ENCODE measurements at places on chromosomes 13 and 19. TPM values are rescaled to one million over a fixed set of nuclear protein-coding genes. Genes with fewer than 3 reads are reported as not detected.

KRTDAP gene
- 656 TPM for total RNA-seq

IGFL1 gene
- total RNA-seq, result 22.9 TPM

LMTK3 gene
- 2.3 TPM for total RNA-seq

ZNF554 gene
- 0.70 TPM for total RNA-seq

ZNF547 gene
- total RNA-seq, result 4.0 TPM

PSG3 gene
- not detected for total RNA-seq

GRCh38 chr13:32272021-32272683 lies 43.0 kb downstream of the ZAR1L start:
- no peak overlapping the region for H3K4me3 ChIP-seq
- no peak overlapping the region for H3K27ac ChIP-seq
- no peaks in the 10 kb centered on the region for H3K27me3 ChIP-seq
- H3K36me3 ChIP-seq, result no peaks in the 10 kb centered on the region
- DNase-seq, result no peak

GRCh38 chr13:83730674-83731073 lies 151.6 kb downstream of the SLITRK1 start:
- H3K4me1 ChIP-seq, result no peaks in the 10 kb centered on the region
- H3K36me3 ChIP-seq, result no peaks in the 10 kb centered on the region
- DNase-seq, result no peak
- no peaks in the 10 kb centered on the region for H3K27me3 ChIP-seq
- no peak overlapping the region for H3K27ac ChIP-seq

DNA sequence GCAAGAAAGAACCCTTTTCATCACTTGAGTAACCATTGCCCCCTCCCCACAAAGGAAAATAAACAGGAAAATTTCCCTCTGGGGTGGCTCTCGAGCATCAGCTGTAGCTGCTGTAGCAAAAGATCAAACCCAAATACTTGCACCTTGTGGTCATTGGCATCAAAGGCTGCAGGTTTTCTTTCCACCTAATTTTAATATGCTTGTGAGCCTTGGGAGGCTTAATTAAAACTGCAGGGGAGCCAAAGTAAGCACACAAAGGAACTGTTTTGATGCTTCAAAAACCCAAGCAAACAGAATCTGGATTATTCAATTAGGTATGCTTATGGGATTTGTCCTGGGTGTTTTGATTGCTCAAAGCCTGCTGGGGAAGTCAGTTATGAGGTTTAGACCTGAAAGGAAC lies 119.5 kb downstream of the SHISA2 start:
- no peak overlapping the region for H3K4me3 ChIP-seq
- no peaks in the 10 kb centered on the region for H3K36me3 ChIP-seq
- no peak overlapping the region for H3K27ac ChIP-seq
- H3K4me1 ChIP-seq, result no peaks in the 10 kb centered on the region
- no peak for DNase-seq

DNA sequence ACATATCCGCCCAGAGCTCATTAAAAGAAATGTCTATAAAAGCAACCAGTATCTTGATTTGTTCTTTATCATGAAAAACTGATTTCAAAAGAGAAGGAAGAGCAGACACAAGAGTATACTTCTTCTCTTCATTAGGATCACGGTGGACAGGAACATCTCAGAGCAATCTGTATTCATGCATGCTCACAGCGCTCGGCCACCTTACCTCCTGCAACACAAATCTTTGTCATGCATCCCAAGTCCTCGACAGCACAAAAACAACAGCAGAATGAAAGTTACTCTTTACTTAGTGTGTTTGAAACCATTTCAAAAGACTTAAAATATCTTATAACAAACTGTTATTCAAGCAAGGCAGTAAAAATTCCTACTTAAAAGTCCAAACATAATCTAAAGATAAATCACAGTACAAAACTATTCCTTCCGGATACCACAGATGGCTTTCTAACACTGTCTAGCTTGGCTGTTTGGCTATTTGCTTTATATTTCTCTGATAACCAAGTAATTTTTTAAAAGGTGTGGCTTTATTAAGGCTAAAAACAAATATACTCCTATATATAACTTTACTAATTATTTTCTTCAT lies 174.5 kb downstream of the TBC1D4 start:
- H3K4me3 ChIP-seq, result no peak overlapping the region
- H3K27me3 ChIP-seq, result no peaks in the 10 kb centered on the region
- no peaks in the 10 kb centered on the region for H3K36me3 ChIP-seq

GRCh38 chr13:73060251-73061160 lies 1.7 kb downstream of the KLF5 start:
- peak overlapping the region; percentile 95 for H3K27ac ChIP-seq
- peak overlapping the region; percentile 90 for H3K4me3 ChIP-seq
- no peaks in the 10 kb centered on the region for H3K4me1 ChIP-seq
- H3K27me3 ChIP-seq, result peaks cover 16% of the 10 kb centered on the region
- no peaks in the 10 kb centered on the region for H3K36me3 ChIP-seq
- DNase-seq, result no peak

DNA sequence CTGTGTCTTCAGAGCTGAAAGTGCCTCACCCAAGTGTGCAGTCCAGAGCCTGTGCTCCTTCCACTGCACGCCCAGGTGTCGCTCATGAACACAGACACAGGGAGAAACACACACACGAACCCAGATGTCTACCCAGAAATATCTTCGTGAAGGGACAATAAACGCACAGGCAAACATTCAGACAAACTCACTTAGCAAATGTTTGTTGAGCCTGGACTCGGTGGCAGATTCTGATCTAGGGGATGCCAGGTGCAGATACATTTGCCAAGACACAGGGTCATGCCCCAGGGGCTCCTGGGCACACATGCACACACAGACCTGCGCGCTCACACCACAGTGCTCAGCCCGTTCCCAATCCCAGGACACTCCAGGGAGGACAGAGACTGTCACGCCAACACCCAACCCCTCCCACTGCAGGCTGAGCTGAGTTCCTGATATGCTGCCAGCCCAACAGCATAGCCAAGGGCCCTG lies 31.9 kb downstream of the SCGB2B2 start:
- no peak overlapping the region for H3K4me3 ChIP-seq
- no peaks in the 10 kb centered on the region for H3K4me1 ChIP-seq
- no peak for DNase-seq
- H3K27ac ChIP-seq, result no peak overlapping the region
- H3K27me3 ChIP-seq, result no peaks in the 10 kb centered on the region

DNA sequence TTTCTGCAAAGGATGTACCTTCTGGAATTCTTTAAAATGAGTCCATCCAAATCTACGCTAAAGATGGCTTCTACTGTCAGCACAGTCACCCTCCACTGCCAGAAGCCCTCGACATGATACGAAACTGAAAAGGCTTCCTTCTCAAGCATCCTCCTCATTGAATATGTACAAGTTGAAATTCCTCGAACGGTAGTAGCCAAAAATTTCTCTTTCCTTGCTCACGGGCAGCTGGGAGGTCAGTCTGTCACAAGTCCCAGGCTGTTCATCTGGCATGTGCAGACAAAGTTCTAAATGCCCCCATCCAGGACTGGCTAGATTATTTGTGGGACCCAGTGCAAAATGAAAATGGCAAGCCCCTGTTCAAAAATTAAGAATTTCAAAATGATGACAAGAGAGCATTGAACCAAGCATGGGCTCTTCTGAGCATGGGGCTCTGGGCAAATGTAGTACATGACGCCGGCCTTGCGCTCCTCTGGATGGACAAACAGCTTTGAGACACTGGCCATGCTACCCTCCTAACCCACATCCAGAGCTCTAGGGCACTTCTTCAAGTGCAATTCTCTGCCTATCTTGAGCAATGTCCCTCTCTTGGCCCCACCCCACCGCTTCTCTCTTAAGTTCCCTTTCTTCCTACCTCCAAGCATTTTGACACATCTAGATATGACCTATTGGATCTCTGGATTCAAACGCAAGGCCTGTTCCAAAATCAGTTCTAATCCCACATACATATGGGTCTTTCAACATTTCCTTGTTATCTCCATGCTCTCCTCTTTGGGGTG lies 78.9 kb upstream of the FLT1 start:
- H3K4me1 ChIP-seq, result no peaks in the 10 kb centered on the region
- H3K27ac ChIP-seq, result no peak overlapping the region
- no peak for DNase-seq
- H3K4me3 ChIP-seq, result no peak overlapping the region

GRCh38 chr13:99542788-99543406 lies 41.6 kb downstream of the TM9SF2 start:
- H3K27ac ChIP-seq, result no peak overlapping the region
- H3K36me3 ChIP-seq, result peaks cover 100% of the 10 kb centered on the region
- H3K4me1 ChIP-seq, result peaks cover 16% of the 10 kb centered on the region

- DNase-seq, result no peak
- no peak overlapping the region for H3K27ac ChIP-seq
- H3K27me3 ChIP-seq, result no peaks in the 10 kb centered on the region
- H3K4me3 ChIP-seq, result no peak overlapping the region
Observed at GRCh38 chr13:95627590-95627989, 16.9 kb downstream of the DZIP1 start.

- H3K27me3 ChIP-seq, result no peaks in the 10 kb centered on the region
- no peak overlapping the region for H3K4me3 ChIP-seq
Observed at GRCh38 chr13:52452470-52452869, 2.0 kb upstream of the VPS36 start.

DNA sequence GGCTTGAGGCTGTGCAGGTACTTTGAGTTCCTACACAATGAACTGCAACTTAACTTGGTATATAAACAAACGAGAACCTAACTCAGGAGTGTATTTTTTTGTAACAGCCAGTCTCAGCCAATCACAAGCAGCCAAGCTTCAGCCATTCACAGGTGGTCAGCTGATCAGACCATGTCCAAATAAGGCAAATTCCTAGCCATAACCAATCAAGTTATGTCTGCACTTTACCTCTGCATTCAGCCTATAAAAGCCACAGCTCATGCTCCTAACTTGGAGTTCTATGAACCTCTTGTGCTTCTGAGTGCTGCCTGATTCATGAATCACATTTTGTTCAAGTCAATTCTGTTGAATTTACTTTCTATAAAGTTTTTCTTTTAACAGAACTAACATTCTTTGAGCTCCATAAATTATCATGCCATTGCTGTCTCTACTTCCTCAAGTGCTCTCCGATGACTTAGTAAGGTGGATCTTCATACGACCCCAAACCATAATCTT lies 16.8 kb upstream of the MEDAG start:
- no peak overlapping the region for H3K4me3 ChIP-seq
- no peaks in the 10 kb centered on the region for H3K36me3 ChIP-seq
- DNase-seq, result no peak
- no peaks in the 10 kb centered on the region for H3K4me1 ChIP-seq

GRCh38 chr19:49823472-49823871 lies 5.4 kb downstream of the MED25 start:
- no peaks in the 10 kb centered on the region for H3K27me3 ChIP-seq
- peaks cover 8% of the 10 kb centered on the region for H3K36me3 ChIP-seq
- DNase-seq, result no peak
- H3K4me1 ChIP-seq, result peaks cover 11% of the 10 kb centered on the region

Measured in esophagus squamous epithelium (tissue), 5 donors.